A549 (cell line): ENCODE measurements at places on chromosomes 2 and 18.

GRCh38 chr2:68889021-68889420, 17.8 kb upstream of the BMP10 start:
- DNase-seq, result no peak

DNA sequence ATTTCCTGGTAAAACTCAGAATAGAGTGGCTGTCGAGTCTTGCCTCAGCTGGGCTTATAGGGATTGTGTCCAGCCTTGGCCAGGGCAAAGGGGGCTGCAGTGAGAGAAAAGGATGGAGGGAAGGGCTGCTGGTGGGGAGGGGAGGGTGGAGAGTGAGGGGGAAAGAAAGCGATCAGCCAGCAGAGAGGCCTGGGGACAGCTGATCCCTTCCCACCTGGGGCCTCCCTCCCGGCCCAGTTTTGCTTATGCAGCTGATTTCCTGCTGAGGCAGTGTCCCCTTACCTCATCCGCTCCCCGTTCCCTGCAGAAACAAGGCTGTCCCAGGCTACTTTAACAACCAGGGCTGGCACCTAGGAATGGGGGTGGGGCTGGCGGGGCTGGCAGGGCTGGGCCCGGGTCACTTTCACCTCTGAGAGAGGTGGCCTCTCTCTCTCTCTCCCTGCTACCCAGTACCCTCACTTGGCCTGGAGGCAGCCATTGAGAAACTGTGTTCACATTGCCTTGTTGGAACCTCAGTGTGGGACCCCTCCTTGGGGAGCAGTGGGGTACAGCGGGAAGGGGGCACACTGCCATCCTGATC, 12.2 kb upstream of the GMPPA start:
- DNase-seq, result no peak

DNA sequence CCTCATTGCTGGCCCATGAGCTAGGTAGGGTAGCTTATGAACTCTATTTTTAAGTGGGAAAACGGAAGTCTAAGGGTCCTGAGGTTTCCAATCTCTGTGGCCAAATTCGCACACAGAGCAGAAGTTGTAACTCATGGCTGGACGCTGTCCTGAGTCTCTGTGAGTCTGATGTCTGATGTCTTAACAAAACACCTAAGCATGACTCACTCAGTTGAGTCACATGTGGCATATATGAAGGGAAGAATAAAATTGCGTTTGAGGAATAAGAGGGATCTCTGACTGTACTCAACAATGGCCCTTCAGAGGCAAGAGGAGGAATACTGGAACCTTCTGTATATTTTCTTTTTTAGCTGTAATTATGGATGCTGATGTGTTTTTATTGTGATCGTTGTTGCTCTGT, 569.7 kb downstream of the RIT2 start:
- DNase-seq, result no peak

DNA sequence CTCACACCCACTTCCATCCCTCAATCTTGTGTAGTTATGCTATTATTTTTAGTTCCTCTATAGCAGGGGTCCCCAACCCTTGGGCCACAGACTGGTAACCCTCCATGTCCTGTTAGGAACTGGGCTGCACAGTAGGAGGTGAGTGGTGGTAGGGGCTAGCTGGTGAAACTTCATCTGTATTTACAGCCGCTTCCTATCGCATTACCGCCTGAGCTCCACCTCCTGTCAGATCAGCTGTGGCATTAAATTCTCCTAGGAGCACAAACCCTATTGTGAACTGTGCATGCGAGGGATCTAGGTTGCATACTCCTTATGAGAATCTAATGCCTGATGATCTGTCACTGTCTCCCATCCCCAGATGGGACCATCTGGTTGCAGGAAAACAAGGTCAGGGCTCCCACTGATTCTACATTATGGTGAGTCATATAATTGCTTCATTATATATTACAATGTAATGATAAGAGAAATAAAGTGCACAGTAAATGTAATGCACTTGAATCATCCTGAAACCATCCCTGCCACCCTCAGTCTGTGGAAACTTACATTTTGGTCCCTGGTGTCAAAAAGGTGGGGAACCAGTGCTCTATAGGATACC, 1.6 kb upstream of the RAB11FIP5 start:
- no peak for DNase-seq

GRCh38 chr2:187936228-187936627, 355.4 kb upstream of the GULP1 start:
- DNase-seq, result no peak

- DNase-seq, result peak; percentile 67
Observed at GRCh38 chr18:48896875-48897511, 53.8 kb downstream of the SMAD7 start.

DNA sequence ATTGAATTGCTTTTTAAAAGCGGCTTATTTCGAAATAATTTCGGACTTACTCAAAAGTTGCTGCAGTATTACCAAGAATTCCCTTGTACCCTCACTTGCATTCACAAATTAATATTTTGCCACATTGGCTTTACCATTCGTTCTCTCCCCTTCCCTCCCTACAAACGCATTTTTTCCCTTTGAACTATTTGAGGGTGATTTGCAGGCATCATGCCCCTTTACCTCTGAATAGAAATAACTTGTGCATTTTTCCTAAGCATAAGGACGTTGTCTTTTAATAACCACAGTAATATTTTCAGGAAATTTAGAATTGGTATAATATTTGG, 608 bp downstream of the CCDC138 start:
- no peak for DNase-seq

DNA sequence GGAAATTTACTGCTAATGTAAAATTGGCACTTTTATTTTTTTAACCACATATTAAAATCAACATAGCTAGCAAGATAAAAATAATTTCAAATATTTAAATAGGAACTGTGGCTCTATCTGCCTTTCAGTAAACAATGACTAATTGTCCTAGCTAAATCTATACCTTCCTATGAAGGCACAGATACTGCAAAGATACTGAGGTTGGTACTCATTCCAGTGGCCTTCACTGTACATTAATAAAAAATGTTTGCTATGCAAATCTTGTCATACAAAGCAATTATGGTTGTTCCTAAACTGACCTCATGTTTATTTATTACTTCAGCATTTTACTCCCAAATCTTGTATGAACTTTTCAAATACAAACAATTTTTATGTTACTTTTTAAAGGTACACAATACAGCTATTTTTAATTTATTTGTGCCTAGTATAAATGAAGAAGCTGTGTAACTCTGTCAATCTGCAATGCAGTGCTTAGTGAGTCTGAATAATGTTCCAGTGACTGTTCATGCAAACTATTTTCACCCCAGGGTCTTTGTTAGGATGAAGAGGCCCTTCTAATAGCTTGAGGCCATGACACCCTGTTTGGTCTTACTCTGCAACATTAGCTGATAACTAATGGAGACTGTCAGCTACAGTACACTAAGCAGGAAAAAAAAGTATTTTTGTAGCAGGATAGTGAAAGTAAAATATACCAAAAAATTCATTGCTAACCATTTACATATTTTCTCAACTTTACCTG, 9.3 kb upstream of the ERBB4 start:
- no peak for DNase-seq

DNA sequence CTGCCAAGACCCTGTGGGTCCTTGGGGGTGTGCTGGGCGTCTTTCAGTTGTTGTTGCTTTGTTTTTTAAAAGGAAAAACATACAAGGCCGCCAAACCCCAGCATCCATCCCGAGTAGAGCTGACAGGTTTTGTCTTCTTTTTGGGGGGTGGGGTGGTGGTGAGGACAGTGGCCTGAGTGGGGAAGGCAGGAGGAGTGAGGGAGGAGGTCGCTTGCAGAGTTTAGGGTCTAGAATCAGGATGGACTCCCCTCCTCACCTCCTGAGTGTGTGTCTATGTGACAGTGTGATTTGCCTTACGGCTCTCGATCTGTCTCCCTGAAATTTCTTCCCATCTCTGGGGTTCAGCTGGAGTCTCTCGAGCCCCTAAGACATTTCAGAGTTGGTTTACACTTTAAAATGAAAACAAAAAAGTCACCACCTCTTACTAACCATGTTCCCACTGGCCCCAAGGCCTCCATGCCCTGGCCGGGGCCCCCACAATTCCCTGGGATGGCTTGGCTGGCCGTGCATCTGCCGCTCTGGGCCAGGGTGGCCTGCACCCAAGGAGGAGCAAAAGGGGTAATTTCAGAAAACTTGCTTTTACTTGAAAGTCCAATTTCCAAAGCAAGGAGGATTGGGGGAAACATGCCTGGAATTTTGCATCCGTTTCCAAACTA, 5.0 kb downstream of the SIX3 start:
- DNase-seq, result no peak

DNA sequence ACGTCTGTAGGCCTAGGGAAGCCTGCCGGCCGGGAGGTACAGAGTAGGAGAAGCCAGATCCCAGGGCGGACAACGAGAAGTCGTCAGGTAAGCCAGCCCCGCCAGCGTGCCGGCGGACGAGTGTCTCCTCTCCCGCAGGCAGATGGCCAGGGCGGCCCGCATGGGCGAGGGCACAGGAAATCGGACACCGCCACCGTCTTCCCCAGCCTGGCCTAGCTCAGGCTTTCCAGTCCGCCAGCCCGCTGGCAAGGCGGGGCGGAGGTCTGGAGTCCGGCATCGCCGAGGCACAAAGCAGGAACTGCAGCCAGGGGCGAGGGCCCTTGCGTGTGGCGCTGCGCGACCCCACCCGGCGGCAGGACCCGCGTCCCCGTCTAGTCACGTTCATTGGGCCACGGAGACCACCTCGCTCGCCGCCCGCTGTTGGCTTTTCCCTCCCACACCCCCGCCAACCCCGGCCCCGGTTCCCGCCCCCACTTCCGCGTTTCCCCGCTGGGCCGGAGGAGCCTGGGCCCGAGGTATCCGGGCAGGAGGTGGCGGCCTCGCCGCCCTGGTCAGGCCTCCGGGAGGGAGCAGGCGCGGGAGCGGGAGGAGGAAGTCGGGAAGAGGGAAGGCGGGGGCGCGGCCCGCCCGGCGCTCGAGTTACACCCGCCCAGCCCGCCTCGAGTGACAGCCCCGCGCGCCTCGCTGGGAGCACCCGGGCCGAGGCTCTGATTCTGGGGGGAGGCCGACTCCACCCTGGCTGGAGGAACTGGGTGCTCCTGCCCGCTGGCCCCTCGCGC, at the start of gene GPD2:
Gene GPD2, plus strand, starts transcription at position 662 of the 779 bp plus-strand sequence. CDS start 39,727 bp downstream, outside the sequence.
- peak; percentile 88 for DNase-seq

DNA sequence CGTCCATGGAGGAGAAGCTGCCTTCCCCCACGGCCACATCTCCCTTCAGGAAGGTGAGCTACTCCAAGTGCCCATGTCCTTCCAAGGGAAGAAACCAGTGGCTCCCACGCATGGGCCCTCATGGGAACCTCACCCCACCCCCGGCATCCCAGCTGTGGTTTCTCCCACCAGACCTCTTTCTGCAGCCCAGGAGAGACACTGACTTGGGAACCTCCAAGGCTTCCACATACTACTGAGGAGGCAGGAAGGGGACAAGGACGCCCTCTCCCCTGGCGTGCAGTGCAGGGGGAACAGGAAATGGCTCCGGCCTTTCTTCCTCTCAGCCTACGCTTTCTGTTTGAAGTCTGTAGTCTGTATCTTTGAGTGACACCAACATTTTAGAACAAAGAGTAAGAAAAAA, 104.5 kb upstream of the EPC2 start:
- no peak for DNase-seq

DNA sequence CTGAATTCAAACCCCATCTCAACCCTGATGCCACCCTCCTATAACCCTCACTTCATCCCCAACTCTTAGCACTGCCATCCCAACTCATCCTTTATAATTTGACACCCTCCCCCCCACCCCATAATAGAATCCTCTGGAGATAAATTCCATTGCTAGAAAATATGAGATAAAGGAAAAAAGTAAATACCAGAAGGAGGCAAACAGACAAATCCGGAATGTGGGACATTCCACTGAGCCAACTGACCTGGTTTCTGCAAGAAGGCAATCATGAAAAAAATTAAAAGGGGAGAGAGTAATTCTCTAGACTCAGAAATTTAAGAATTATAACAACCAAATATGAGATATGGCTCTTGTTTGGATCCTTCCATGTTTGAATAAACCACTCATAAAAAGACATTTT, 132.4 kb downstream of the CYP26B1 start:
- DNase-seq, result no peak

- no peak for DNase-seq
Observed at GRCh38 chr2:2575870-2576386, 244.9 kb upstream of the MYT1L start.

DNA sequence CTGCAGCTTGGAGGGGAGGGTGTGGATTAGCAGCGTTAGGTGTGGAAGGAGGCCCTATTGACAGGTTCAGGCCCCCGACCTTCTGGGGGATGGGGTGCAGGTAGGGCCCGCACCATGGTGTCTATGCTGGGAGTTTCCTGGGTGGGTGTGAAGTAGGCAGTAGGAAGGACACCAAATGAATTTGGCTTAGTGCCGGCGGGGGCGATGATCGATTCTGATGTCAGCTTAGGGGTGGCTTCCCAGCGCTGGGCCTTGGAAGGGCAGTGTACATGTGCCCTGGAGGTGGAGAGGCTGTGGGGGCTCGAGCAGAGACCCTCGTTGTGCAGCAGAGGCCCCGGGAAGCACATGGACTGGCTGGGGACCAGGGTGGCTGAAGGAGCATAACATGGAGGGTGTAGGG, 21.6 kb downstream of the DCDC2C start:
- no peak for DNase-seq

DNA sequence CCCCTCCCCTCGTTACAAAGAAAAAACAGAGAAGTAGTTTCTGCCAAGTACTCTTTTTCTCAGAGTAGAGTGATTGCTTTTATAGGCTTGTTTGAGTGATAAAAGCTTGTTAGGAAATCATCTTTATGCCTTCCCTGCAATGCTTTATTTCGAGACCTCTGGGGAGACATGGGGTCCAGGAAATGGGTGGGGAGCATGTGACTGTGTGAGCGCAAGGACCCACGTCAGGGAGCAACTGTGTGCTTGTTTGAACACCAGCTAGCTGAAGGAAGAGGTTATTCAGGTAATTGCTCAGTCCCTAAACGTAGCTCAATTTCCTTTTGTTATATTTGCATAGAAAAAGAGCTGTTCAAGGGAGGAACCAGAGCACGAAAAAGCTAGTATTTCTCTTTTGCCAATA, 187.3 kb downstream of the FAM210A start:
- peak; percentile 20 for DNase-seq

DNA sequence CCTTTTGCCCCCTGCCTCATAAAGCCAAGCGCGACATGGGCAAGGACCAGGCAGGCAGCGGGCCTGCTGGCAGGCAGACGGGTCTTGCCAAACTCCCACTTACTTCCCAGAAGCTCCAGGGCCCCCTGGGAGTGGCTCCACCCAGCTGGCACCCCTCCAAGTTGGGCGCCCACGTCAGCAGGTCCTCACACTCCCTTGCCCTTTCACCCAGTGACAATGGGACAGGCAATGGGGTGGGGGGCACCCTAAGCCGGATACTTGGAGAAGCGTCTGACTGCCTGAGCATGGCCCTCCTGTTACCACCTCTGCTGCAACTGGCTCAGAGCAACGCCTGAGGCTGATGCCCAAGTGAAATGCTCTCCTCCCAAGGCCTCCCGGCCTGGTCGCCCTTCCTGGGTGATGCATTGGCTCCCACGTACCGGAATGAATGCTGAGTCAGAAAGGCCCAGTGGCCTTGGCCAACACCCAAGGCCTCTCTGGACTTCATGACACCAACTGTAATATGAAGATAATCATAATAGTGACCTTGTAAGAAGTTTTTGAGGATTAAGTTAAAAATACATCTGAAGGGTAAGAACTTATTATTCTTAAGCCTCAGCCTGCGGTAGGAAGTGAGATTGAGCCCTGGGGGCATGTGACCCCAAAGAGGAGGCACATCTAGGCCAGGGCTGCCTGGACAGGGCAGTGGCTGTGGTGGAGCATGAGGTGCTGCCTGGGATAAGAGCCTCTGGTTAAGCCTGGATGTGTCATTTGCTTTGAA, 31.6 kb downstream of the KCNK3 start:
- peak; percentile 89 for DNase-seq
